ENCODE measurements at places on chromosomes 11 and 22.

DNA sequence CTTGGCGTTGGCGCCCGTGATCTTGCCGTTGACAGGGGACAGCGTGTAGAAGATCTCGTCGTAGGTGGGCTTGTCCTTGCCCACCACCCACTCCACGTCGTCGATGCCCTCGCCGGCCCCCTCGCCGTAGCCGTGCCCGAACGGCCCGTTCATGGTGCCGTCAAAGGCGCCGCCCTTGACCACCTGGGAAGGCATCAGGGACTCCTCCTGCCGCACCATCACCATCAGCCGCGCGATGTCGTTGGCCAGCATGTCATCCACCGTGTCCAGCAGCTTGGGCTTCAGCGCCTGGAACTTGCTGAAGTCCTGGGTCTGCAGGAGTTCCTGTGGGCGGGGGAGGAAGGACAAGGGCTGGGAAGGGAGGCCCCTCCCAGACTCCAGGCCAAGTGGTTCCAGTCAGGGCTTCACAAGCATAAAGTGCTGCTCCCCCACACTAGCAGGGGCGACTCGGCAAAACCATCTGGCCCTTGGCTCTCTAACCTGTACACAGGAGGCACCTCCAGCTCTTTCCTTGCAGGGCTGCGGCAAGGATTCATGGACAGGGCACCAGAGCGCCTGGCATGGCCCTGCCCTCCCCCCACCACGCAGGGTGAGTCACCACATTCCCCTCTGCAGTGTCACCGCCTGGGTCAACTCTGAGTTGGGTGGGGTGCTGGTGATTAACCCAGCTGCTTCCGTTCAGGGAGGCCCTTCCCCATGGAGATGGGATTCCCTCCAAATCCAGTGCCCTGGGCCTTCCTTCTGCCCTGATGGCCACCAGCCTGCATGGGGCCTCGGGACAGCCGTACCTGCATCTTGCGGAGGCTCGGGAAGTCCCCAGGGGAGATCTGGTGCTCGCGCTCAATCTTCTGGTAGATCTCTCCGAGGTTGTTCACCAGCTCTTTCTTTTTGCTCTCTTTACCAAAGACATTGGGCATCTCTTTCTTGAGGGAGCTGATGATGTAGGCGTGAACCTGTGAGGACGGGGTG, 10.4 kb upstream of the CDC42BPG start:
- peak; percentile 75 for DNase-seq

GRCh38 chr11:102410382-102410784, 42.2 kb downstream of the TMEM123 start:
- DNase-seq, result no peak

- no peak for DNase-seq
Observed at GRCh38 chr22:35894464-35894878, 134.2 kb downstream of the RBFOX2 start.

DNA sequence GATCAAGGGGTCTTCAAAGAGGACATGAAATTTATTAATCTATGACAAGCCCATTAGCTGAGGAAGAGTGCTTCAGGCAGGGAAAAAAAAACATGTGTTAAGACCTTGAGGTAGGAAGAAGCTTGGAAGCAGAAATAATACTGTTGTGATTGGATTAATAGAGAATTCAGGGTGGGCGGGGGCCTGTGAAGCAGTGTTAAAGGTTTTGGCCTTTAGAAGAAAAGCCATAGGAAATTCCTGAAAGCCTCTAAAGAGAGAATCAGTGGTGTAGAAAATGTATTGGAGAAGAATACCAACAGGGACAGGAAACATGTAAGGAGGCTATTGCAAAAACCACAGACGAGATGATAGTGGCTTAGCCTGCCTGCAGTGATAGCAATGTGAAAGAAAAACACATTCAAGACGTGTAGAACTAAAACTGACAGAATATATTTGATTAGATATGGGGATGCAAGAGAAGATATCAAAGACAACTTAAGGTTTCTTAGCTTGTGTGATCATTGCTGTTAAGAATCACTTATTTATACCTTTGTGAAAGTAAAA, 404.4 kb upstream of the ANO3 start:
- no peak for DNase-seq

DNA sequence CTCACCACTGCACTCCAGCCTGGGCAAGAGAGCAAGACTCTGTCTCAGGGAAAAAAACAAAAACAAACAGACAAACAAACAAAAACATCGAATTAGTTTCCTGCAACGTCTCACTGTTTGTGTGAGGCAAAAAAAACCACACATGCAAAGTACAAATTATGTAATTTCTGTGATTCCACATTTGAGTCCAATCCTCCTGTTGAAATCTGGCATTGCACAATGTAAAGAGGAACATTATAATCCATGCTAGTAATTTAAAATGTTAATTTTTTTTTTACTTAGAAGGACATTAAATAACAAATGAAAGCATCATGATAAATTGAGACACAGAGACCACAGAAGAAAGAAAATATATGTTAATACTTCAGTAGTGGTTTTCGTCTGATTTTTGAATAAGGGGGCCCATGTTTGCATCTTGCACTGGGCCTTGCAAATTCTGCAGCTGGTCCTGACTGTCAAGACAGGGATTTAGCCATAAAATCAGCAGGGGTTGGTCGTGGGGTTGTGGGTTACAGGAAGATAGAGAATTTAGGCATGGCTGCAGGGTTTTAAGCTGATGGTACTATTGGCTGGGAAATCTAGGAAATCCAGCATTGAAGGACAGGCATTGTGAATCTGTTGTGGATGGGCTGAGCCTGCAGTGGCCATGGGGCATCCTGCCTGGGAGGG, 102.6 kb upstream of the ALDH3B2 start:
- DNase-seq, result no peak

- DNase-seq, result no peak
Observed at GRCh38 chr11:69823641-69824265, 4.5 kb upstream of the FGF3 start.

- DNase-seq, result no peak
Observed at GRCh38 chr11:118935376-118935775, 9.7 kb upstream of the BCL9L start.

- DNase-seq, result peak; percentile 60
Observed at GRCh38 chr11:65215441-65216076, 33.8 kb downstream of the CAPN1 start.

DNA sequence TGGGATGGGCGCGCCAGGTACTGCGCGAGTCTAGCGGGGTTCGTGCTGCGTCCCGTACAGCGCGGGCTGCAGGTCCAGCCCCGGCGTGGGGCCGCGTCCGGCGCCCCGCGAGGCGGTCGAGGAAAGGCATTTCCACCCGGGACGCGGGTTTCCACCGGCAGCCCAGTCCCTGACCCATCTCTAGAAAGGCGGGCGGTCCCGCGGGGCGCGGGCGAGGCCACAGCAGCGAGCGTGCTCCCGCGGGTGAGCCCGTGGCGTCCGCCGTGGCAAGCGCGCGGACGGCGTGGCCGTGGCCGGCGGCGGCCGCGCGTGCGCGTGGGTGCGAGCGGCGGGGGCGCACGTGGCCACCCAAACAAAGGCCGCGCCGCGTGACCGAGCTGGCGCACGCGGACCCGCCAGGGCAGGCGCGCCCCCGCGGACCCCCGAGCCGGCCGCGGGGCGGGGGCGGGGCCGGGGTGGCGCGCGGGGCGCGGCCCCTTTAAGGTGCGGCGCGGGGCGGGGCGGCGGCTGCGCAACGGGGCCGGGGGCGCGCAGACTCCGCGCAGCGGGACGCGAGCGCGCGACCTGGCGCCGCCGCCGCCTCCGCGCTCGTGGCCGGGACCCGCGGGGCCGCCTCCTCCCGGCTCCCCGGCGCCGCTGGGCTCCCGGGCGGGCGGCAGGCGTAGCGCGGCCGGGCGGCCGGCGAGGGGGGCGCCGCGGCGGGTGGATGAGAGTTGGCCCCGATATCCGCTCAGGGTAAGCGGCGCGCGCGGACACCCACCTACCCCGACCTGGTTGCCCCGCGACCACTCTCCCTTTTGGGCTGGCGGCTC, 39.3 kb upstream of the CELSR1 start:
- peak; percentile 66 for DNase-seq

GRCh38 chr11:23973244-23973643, 523.6 kb upstream of the LUZP2 start:
- no peak for DNase-seq

DNA sequence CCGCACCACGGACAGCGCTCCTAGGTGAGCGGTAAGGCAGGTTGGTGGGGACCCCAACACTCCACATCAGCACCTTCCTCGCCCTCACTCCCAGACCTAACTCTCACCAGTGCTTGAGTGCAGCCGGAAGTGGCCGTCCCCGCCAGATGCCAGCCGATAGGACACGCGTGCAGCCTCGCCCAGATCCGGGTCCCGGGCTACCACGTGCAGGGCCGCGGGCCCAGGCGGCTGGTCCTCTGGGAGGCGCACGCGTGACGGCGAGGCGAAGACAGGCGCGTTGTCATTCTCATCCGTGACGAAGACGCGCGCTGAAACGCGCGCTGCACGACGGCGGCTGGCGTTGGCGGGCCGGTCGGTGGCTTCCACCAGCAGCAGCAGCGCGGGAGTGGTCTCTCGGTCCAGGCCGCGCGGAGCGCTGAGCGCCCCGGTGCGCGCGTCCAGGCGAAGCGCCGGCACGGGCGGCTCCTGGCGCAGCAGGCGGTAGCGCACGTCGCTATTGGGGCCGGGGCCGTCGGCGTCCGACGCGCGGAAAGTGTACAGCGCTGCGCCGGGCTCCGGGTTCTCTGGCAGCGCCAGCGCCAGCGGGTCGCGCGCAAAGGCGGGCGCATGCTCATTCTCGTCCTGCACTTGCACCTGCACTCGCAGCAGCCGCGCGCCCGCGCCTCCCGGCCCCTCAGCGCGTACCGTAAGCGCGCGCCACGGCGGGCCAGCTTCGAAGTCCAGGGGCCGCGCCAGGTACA, 10.8 kb upstream of the TPP1 start:
- DNase-seq, result no peak

DNA sequence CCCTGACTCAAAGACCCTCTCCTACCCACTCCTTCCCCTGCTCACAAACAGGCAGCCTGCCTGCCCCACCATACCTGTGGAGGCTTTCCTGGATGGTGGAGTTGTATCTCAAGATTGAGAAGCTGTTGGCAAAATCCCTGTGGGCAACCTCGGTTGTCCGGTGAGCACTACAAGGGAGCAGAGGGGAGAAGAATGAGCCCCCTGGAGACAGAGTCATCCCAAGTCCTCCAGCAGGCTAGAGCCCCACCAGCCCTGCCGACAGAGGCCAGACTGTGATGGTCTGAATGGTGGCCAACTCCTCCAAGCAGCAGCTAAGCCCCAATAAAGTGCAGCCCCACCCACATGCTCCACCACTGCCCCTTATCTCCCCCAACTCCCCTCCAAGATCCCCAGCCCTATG, 17.5 kb downstream of the TMPRSS13 start:
- no peak for DNase-seq

DNA sequence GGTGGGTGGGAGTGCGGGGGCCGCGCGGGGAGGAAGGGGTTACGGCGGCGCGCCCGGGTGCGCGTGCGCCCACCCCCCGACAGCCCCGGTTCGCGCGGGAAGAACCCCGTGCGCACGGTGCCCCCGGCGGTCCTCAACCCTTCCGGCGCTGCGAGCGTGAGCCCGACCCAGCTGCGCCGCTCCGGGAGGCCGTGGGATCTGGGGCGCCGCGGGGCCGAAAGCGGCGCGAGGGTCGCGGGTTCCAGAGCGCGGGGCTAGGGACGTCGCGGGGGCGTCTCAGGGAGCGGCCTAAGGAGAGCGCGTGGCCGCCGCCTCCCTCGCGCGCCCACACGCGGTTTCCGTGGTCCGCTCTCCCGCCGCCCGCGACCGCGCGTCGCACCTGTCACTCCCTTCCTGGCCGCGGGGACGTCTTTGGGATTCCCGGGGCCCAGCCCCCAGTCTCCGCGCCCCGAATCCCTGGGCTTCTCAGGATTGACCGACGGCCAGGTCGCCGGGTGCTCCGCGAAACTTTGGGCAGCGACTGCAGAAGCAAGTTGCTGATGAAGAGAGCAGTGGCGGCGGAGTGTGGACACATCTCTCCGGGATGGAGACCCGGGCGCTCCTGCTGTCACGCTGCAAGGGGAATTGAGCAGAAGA, 582 bp downstream of the SREBF2 start:
- peak; percentile 61 for DNase-seq

GRCh38 chr11:68528630-68529029, 68.1 kb downstream of the PPP6R3 start:
- DNase-seq, result peak; percentile 44

GRCh38 chr11:113419454-113420003, 31.9 kb downstream of the ANKK1 start:
- DNase-seq, result no peak

GRCh38 chr11:25613451-25613850, 718.5 kb upstream of the ANO3 start:
- DNase-seq, result no peak

DNA sequence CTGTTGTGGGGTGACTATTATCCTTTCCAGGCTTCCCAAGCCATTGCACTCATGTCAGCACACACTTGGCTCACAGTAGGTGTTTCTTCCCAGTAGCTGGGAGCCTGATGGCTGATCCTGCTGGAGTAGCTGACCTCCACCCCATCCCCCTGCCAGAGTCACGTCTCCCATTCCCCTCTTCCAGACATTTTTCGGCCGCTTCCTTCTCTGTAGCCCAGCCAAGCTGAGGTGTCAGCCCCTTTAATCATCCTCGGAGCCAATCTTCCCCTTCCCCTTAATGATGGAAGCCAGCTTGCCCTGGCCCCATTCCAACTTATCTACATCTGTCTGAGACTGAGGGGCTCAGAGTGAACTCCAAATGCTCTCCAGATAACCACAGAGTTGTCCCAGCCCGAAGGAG, 550.7 kb downstream of the MN1 start:
- no peak for DNase-seq

DNA sequence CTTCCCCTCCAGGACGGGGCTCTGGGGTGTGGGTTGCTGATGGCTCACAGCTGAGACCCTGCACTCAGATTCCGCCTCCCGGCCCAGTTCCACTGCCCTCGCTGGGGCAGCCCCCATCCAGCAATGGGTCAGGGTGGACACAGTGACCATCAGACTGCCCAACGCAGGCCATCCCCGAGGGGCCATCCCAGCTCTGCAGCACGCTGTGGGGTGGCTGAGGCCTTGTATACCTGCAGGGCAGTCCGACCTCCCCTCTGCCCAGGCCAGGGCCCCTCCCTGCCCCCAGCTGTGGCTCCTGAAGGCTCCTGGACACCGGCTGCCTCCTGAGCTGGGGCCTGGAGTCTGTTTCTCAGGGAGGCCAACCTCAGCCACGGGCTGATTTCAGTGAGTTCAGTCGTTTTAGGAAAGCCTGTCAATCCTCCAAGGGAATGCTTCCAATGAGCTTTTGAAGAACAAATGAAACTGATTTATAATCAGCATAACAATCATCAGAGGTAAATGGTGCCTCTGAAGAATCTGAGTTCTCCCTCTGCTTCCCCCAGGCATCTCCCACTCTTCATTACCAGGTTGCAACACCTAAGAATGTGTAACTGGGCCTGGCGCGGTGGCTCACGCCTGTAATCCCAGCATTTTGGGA, 95.1 kb downstream of the CELSR1 start:
- DNase-seq, result no peak

GRCh38 chr22:21047730-21048129, 2.0 kb downstream of the LRRC74B start:
- no peak for DNase-seq

GRCh38 chr11:117232911-117233409, 489 bp downstream of the RNF214 start:
- peak; percentile 40 for DNase-seq
